ENCODE measurements at places on chromosomes 7 and 10.

- DNase-seq, result no peak
Observed at GRCh38 chr7:96663457-96663856, 46.2 kb downstream of the SEM1 start.

DNA sequence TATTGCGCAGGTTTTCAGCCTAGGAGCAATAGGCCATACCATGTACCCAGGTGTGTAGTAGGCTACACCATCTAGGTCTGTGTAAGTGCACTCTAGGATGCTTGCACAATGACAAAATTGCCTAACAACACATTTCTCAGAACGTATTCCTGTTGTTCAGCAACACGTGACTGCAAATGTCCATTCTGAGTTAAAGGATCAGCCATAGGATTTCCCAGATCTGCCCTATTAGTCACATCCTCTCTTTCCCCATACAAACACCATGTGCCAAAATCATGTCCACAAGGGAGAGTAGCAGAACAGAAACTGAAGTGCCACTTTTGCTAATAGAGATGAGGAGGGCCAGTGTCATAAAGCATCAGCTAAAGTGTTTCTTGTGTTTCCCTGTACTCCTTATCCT, 42.6 kb upstream of the AMPH start:
- DNase-seq, result peak; percentile 24

GRCh38 chr7:146948703-146949102, 832.1 kb downstream of the CNTNAP2 start:
- DNase-seq, result no peak

DNA sequence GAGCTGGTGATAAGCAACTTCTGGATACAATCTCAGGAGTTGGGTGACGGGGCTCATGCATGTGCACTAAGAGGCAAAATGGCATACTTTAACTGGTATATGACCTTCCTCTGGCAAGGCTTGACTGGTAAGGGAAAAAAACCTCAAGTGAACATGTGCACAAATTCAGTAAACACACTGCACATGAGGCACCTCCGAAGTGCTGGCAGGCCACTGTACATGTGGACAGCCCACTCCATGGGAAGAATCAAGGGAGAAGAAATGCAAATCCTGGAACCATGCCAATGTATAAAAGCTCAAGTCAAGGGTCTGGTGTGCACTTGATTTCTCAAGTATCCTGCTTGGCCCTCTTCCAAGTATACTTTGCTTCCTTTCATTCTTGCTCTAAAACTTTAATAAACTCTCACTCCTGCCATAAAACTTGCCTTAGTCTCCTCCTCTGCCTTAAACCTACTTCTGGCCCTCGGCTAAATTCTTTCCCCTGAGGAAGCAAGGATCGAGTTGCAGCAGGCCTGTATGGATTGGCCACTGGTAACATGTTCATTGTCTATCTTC, 167.2 kb downstream of the RAMP3 start:
- no peak for DNase-seq

- no peak for DNase-seq
Observed at GRCh38 chr7:53658951-53659350, 623.5 kb downstream of the POM121L12 start.

DNA sequence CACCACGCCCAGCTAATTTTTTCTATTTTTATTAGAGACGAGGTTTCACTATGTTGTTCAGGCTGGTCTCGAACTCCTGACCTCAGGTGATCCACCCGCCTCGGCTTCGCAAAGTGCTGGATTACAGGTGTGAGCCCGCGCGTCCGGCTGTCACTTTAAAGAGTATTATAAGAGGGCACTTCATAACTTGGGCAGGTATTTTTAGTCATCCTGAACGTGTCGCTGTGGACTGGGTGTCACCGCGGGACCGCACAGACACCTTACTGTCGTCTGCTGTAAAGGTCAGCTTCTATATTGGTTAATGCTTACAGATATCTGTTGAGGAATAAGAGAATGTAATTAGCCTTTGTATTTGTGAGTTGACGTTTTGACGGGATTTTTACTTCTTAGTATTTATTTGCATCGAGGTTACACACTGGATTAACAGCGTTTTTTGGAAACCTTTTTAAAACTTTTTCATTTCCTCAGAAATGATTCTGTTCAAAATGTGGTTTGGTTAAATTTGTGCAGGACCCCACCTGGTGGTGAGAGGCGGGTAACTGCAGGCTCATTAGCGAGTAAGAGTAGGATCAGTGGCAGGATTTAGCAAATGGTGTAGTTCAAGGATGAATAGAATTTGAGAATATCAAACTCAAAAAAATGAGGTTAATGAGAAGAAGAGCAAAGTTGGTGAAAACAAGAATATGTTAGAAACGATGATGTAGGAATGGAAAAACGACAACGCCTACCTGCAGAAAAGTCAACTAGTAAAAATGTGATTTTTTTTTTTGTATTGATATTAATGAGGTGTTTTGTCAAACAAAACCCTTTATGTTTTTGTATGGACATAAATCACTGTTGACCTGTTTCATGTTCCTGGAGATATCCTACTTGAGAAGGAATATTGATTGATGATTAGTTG, 3.2 kb downstream of the DNAJB6 start:
- DNase-seq, result no peak

- no peak for DNase-seq
Observed at GRCh38 chr10:13792006-13792405, 205.2 kb downstream of the PRPF18 start.

- no peak for DNase-seq
Observed at GRCh38 chr10:110500515-110500905, 2.8 kb downstream of the DUSP5 start.

DNA sequence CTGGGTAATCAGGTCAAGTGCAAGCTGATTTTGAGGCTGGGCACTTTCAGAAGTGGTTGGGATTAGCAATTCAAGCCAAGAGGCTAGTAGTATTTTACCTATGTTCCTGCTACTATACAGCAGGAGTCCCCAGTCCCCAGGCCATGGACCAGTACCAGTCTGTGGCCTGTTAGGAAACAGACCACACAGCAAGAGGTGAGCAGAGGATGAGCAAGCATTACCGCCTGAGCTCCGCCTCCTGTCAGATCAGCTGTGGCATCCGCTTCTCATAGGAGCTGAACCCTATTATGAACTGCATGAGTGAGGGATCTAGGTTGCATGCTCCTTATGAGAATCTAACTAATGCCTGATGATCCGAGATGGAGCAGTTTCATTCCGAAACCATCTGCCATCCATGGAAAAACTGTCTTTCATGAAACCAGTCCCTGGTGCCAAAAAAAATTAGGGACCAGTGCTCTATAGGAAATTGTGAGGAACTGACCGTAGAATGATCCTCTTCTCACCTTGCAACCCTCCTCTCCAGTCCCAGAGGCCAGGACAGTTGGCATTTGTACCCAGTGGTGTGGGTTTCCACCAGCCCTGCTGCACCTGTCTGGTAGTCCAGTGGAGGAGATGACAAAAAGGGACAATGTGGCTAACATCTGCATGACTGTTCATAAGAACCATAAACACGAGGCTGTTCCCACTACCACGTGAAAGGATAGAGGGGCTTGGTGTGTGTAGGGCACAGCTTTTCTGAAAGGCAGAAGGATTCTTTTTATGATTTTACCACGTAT, 172.5 kb downstream of the KIAA1217 start:
- DNase-seq, result no peak

GRCh38 chr10:3584926-3585784, 199.9 kb downstream of the KLF6 start:
- no peak for DNase-seq

- no peak for DNase-seq
Observed at GRCh38 chr10:4751211-4751610, 74.8 kb upstream of the AKR1E2 start.

DNA sequence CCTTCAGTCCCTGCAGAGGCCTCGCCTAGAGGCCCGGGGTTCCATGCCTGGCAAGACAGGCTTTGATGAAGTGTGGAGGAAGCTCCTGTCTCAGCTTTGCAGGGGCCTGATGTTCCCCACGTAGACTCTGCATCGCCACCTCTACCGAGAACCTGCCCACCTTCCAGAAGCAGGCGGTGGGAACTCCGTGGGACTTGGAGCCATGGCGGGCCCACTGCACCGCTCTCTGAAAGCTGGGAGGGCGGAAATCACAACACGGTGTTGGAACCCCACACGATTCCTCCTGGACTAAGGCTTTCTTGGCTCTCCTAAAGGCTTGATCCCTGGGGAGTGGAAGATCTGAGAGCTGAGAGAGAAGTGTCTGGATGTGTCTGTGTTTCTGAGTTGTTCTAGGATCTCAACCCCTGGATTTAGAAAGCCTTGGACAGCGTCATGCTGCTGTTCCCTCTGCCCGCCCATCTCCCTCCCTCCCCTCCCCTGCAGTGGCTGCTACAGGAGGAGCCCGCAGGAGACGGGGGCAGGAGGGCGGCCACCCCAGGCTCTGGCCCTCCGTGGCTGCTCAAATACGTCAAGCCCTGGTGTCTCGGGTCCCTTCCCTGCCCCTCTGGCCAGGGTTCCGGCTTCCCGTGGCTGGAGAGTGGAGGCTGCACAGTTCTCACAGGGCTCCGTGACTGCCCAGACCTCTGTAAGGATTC, 79.7 kb downstream of the VIPR2 start:
- no peak for DNase-seq

DNA sequence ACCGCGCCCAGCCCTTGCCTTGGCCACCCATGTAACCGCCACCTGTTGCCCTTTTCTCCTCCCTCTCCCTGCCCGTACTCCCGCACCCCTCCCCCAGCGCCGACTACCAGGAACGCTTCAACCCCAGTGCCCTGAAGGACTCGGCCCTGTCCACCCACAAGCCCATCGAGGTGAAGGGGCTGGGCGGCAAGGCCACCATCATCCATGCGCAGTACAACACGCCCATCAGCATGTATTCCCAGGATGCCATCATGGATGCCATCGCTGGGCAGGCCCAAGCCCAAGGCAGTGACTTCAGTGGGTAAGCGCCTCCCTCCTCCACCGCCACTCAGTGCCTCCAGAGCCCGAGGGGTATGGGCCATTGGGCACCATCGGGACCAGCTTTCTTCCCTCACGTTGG, 18.7 kb downstream of the LDB3 start:
- DNase-seq, result no peak

DNA sequence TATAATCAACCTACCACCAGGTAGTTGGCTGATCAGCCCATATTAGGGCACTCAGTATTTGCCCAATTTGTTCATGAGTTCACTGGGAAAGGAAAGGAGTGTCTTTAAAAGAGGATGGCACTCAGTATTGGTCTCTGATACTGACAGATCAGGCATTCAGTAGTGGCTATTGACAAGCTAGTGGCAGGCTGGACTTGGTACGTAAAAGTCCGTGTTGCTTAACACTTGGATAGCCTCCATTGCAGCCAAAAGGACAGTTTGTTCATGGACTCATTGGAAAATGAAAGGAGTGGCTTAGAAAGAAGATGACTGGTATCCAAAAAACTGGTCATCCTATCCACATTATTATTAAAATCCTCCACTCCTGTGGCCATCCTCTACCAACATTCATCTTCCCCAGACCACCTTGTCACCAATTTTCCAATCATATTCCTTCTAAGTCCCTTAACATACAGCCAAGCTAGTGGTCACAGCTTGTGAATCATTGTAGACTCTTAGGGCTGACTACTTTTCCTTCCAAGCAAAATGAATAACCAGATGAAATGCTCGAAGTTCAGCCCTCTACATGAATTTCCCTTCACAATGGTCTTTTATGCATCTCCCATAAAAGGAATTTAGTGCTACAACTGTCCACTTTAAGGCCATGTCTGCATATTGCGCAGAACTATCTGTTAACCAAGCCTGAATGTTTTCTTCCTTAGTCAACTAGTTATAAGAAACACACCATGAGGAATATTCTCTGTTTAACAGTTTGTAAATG, 78.6 kb upstream of the MAGI2 start:
- no peak for DNase-seq

DNA sequence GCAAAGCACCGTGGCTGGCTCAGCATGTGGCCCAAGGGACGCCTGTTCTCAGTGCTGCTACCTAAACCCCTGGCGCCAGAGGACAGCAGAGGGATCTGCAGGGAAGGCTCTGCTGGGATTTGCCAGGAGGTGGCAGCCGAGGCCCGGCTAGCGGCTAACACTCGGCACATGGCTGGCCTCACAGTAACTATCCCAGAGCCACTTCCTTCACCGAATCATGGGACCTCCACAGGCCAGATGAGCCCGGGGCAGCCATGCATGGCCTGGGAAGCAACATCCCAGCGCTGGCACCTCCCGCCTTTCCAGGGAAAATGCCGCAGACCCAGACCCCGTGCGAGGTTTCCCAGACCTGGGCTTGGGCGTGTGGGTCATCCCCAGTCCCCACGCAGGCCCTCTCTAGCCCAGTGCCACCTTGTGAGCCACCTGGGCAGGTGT, 36.4 kb downstream of the DPYSL4 start:
- DNase-seq, result peak; percentile 7

GRCh38 chr7:47786557-47787248, 161.6 kb downstream of the PKD1L1 start:
- peak; percentile 98 for DNase-seq

DNA sequence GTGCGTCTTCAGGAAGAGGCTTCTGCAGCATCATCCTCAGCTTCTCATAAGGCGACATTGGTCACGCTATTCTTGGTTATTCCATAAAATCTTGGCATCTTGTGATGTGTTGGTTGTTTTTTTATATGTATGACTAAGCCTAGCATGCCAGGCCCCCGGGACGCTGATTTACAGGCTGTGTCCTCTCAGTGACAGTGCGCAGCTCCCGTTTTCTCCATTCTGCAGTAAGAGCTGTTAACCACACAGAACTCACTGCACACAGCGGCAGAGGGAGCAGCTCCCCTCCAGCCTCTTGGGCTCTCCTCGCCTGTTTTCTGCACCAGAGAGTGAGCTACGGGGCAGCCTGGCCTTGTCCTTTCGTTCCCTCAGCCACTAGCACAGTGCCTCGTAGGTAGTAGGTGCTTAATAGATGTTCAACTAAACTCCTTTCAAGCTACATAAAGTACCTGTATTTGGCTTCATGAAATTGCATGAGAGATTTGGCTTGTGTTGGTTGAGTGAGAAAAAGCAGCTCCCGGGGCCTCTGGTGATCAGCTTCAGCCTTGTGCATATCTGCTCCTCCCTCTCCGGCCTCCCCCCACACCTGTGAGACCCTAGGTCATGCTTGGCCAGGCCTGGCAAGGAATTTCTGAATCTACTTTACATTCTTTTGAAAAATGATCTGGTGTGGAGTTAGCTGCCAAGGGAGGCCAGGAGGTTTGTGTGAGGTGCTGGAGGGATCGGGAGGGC, 116.2 kb downstream of the WDR37 start:
- DNase-seq, result no peak

DNA sequence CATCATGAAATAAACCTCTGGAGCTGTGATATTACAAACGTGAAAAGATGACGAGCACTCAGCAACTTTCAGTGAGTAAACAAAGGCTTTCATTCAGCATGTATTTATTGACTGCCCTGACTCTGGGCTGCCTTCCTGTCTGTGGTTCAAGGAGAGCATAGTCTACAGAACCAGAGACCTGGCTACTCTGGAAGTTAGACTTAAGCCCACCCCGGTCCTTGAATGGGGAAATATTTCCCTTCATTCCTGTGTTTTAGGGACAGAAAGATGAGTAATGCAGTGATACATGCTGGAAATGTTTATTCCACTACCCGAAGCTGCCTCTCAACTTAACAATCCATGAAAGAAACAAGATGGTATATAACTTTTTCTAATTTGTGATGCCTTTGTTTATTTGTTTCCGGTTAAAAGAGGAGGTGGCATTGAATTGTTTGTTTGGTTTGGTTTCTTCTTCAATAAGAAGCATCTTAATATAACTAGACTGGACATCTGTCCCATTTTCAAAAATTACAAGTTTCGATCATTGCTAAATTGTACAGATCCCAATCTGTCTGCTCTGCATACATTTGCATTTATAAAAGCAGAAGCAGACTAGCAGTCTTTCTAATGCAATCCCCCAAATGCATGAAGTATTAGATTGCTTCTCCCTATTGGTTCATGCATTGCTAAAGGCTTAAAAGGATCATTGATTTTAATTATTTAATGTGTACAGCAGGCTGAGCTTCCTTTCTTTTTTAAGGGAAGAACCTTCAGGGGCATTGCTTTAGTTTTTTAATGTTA, 57.7 kb downstream of the TRUB1 start:
- DNase-seq, result no peak

Measured in AG04449 (cell line).